ENCODE measurements at places on chromosomes 1 and 21.

- H3K4me3 ChIP-seq = no peak overlapping the region
- no peaks in the 10 kb centered on the region for H3K4me1 ChIP-seq
- peak overlapping the region; percentile 36 for H3K27ac ChIP-seq
These were observed 33.7 kb upstream of the PRDM2 start for GRCh38 chr1:13666317-13666716.

GRCh38 chr1:1242461-1243265, 3.9 kb downstream of the C1QTNF12 start:
- no peaks in the 10 kb centered on the region for H3K36me3 ChIP-seq
- H3K4me1 ChIP-seq = no peaks in the 10 kb centered on the region
- H3K27me3 ChIP-seq = no peaks in the 10 kb centered on the region
- no peak for DNase-seq

GRCh38 chr1:179251675-179252074, 22.2 kb upstream of the ABL2 start:
- no peaks in the 10 kb centered on the region for H3K36me3 ChIP-seq
- no peak overlapping the region for H3K27ac ChIP-seq
- H3K4me3 ChIP-seq = no peak overlapping the region
- no peaks in the 10 kb centered on the region for H3K4me1 ChIP-seq
- no peak for DNase-seq
- H3K27me3 ChIP-seq = peaks cover 9% of the 10 kb centered on the region

GRCh38 chr1:113369040-113369439, 21.3 kb upstream of the MAGI3 start:
- no peaks in the 10 kb centered on the region for H3K4me1 ChIP-seq
- no peak overlapping the region for H3K27ac ChIP-seq
- no peaks in the 10 kb centered on the region for H3K36me3 ChIP-seq
- H3K27me3 ChIP-seq = peaks cover 35% of the 10 kb centered on the region

DNA sequence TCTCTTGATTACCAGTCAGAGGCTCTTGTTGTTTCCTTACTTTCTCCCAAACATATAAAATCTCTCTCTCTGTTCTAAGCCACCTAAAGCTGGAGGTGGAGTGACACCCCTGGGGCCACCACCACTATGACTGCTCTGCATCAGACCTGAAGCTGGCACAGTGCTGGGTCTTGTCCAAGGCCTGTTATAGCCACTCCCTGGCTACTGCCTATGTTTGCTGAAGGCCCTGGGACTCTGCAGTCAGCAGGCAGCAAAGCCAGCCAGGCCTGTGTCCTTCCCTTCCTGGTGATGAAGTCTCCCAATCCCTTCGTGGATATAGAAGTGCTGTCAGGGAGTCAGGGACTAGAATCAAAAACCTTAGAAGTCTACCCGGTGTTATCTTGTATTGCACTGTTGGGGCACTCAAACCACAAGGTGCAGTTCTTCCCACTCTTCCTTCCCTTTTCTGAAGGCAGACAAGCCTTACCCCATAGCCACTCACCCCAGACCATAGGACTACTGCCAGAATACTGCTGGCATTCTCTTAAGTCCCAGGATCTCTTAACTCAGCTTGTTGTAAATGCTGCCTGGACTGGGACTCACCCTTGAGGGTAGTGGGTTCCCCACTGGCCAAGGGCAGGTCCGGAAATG, 103.1 kb downstream of the RPS6KC1 start:
- peak overlapping the region; percentile 19 for H3K27ac ChIP-seq
- no peaks in the 10 kb centered on the region for H3K4me1 ChIP-seq
- H3K27me3 ChIP-seq = no peaks in the 10 kb centered on the region
- H3K36me3 ChIP-seq = peaks cover 7% of the 10 kb centered on the region
- no peak for DNase-seq

DNA sequence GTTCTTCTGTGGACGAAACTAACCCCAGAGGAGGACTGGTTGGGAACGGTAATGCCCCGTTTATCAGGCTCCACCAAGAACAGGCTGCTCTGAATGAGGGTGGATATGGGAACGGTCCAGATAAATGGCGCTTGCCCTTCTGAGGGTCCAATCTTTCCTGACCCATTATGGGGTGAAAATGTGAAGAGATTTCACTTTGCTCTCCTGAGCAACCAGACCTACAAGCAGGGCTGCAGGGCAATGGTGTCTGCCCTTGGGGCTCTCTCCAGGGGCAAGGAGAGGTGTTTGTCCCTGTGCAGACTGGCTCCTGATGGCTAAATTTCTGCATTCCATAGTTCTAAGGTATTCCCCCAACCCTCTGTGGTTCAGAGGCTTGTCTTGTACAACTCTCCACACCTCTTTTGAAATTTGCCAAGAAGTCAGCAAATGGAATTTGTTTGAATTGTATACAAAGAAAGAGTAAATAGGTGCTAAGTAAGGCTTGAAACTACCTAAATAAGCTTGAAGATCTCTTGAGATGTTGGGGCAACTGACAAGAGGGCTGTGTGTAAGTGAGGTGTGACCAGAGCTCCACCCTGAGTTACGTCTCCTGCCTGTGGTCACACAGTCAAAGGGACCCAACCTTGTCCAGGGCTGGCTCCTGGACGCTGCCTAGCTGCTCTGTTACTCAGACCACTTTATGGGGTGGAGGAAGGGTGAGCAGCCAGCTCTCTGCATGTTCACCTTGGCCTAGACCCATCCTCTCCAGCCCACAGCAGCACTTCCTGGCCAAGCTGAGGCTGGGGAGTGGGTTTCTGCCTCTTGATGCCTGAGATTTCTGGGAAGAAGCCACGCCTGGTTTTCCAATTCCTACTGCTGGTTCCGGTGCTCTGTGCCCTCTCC, 24.8 kb downstream of the SLC2A1 start:
- peaks cover 97% of the 10 kb centered on the region for H3K36me3 ChIP-seq
- H3K4me1 ChIP-seq = peaks cover 91% of the 10 kb centered on the region
- no peak for DNase-seq
- H3K4me3 ChIP-seq = peak overlapping the region; percentile 80

DNA sequence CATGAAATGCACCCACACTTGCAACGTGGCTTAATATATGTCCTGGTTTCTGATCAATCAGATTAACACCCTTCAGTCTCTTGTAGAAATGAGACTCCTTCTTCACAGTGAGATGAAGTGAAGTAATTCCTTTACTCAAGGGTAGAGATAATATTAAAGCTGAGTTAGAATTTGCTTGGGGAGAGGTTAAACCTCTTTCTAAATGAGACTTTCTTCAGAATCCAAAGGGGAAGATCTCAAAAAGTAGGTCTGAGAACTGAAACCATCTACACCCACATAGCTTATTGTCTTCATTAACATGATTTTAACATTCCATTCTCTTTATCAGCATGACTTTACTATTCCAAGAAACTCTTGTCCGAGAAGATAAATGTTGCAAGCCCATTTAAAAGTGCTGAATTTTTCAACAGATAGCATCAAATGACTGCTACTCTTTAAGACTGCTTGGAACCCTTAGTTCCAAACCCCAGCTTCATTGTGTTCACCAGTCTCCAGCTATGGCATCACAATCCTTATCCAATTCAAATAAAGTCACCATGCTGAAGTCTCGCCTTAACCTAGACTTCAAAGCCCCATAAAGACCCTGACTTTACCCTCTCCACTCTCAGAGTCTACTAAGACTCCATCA, 19.2 kb upstream of the TRAF3IP3 start:
- no peak for DNase-seq
- H3K4me1 ChIP-seq = no peaks in the 10 kb centered on the region
- H3K27me3 ChIP-seq = peaks cover 6% of the 10 kb centered on the region
- H3K27ac ChIP-seq = no peak overlapping the region
- no peak overlapping the region for H3K4me3 ChIP-seq

GRCh38 chr1:107782217-107782845, 182.6 kb downstream of the VAV3 start:
- H3K36me3 ChIP-seq = no peaks in the 10 kb centered on the region
- peaks cover 45% of the 10 kb centered on the region for H3K4me1 ChIP-seq
- peak; percentile 65 for DNase-seq
- H3K27ac ChIP-seq = no peak overlapping the region
- no peak overlapping the region for H3K4me3 ChIP-seq

DNA sequence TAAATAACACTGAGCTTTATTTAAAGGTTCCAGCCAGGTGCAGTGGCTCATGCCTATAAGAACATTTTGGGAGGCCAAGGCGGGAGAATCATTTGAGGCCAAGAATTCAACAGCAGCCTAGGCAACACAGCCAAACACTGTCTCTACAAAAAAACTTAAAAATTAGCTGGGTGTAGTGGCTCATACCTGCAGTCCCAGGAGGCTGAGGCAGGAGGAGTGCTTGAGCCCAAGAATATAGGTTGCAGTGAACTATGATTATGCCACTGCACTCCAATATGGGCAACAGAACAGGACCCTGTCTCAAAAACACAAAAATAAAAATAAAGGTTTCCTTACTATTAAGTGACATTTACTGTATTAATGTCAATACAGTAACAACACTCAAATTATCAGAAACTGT, 2.1 kb downstream of the TAF12 start:
- DNase-seq = peak; percentile 20
- H3K4me3 ChIP-seq = peak overlapping the region; percentile 95
- peaks cover 39% of the 10 kb centered on the region for H3K4me1 ChIP-seq

Data from effector memory CD8-positive, alpha-beta T cell (primary cell).